ENCODE measurements at places on chromosomes 4 and X.

DNA sequence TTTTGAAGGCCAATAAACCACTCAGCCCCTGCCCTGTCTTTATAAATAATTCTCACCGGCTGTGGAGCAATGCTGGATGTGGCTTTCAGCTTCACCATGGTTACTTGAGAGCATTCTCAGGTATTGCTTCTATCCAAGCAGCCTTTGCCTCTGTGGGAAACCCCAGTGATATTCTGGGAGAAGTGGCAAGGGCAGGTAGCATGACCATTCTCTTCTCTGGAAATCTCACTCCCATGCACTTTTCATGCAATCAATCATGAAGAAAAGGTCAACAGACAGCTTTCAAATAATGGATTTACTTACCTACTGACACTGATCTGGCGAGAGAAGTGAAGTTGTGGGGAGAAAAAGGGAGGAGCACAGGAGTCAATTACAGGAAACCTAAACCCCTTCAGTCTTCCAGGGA lies 49.5 kb downstream of the UNC5C start:
- no peak for DNase-seq

- DNase-seq, result no peak
Observed at GRCh38 chrX:96147681-96148080, 537.0 kb upstream of the DIAPH2 start.

- DNase-seq, result no peak
Observed at GRCh38 chr4:180465364-180465763, 1777.8 kb upstream of the TENM3 start.

DNA sequence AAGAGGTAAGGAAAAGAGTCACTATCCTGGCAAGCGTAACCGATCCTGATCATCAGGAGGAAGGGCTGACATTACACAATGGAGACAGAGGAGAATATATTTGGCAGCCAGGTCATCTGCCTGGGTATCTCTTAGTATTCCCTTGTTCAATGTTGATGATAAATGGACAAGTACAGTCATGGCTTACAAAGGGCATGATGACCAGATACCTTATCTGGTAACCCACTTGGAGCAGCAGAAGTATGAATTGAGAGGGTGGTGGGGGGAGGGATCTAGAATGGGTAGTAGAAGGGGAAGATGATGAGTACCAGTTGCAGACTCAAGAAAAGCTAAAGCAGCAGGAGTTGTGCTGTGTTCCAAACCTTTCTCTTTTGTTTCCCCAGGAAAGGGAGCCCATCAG lies 17.3 kb downstream of the F8 start:
- DNase-seq, result no peak

DNA sequence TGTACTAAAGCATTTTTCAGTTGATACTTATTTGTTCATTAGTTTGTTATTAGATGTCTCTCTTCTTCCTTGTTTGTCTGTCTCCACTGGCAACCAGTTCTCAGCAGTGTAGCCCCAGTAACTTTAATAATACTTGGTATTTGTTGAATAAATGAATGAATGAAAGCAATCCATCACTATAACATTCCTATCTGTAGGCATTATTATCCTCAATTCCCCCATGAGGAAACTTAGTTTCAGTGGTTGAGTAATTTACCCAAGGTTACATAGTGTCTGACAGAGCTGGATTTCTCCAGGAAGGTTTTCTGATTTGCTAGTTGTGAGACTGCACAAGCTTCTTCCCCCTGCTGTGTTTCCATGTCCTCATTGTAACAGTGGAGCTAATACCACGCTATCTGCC lies 27.8 kb upstream of the MAOB start:
- DNase-seq, result no peak

DNA sequence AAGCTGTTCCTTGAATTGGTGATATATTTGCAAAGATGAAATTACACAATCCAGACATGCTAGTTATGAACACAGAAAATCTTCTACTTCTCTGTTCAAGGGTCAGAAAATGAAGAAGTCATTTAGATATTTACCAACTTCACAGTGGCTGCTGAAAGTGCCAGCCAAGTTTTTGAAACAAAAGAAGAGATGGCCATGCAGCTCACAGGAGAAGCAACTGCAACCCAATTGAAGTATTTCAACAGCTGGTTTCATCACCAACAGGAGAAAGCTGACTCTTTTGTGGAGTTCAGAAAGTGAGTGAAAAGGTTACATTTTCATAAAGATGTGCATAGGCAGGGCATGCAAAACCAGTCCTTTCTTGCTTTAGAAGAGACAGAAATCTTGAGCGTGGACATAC lies 70.1 kb upstream of the LSM6 start:
- DNase-seq, result no peak

- DNase-seq, result no peak
Observed at GRCh38 chrX:33014949-33015348, 196.4 kb downstream of the DMD start.

DNA sequence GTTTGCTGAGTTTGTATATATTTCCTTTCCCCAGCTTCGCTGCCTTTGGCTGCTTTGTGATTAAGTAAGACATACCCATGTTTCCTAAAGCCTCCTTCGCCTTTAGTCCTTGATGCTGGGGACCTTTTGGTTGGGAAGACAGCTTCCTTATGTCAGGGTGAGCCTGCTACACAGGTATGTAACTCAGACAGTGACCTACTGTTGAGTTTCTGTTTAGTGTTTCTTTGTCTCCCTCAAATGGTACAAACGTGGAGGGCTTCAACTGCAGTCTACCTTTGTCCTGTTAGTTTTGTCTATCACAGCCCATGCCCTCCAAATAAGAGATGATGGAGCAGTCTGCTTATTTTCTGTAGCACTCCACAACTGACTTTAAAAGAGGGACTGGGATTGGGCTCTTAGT lies 59.5 kb downstream of the TET2 start:
- DNase-seq, result no peak

DNA sequence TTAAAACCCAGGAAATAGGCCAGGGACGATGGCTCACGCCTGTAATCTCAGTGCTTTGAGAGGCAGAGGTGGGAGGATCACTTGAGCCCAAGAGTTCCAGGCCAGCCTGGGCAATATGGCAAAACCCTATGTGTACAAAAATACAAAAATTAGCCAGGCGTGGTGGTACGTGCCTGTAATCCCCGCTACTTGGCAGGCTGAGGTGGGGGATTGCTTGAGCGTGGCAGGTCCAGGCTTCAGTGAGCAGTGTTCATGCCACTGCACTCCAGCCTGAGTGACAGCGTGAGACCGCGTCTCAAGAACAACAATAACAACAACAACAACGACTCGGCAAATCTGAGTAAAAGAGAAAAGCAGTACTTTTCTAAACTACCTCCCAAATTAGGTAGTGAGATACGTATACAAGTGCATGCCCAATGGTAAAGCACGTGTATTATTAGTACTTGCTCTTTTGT lies 13.0 kb upstream of the NDUFC1 start:
- DNase-seq, result no peak

GRCh38 chrX:50705042-50705441 lies 109.0 kb downstream of the SHROOM4 start:
- no peak for DNase-seq

DNA sequence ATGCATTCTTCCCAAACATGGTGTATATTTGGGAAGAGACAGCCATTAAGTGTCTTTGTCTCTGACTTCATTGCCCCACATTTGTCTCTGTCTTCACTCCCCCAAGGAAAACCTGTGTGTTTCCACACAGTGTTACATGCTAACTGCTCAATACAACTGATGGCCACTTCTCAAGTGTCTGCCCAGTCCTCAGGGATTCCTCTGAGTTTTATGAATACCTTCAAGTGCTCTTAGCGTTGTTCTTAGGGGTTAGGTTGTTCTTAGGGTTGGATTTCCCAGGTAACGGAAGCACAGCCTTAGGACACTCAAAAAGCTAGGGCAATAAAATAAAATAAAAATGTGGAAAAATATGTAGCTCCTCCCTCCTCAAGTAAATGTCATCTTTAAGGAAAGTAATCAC lies 64.7 kb upstream of the PLAC8 start:
- no peak for DNase-seq

- no peak for DNase-seq
Observed at GRCh38 chr4:169175476-169175875, 95.3 kb downstream of the SH3RF1 start.
